ENCODE measurements at places on chromosomes 2 and 18.

DNA sequence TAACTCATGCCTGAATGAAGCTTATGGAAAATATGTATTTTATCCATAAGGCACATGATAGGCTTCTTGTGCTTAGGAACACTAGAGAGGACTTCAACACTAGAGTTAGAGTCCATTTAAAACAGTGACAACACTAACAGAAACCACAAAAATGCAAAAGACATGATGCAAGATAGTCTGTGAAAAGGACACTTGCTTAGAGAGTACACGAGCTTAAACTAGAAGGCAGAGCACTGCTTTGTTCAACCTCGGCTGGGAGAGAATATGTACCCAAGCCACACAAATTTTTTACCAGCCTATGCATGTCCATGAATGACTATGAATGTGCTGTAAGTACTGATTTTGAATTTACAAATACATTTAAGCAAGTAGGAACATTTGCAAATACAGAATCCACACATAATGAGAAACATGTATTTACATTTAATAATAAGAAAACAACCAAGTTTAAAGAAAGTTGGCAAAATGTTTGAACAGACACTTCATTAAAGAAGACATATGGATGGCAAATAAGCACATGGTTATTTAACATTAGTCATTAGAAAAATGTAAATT is 130.6 kb downstream of the SPOPL start:
- DNase-seq: no peak

GRCh38 chr2:8168022-8168717 is 513.7 kb upstream of the ID2 start:
- DNase-seq: no peak

DNA sequence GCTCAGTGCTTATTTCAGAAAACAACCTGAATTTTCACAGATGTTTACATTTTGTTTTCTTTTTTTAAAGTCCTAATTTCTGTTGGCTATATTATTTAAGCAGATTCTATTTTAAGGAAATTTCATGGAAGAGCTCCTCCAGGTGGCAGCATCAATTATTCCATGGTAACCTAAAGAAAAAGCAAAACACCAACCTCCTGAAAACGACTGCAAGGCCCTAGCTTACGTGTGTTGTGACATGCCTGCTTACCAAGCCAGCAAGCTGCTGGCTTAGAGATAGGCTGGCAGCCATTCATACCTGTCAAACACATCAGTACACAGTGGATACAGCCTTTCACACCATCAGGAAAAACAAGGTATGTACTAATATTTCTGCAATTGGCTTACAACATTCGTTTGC is 64.9 kb downstream of the LPIN2 start:
- no peak for DNase-seq

- peak; percentile 42 for DNase-seq
Observed at GRCh38 chr2:133780099-133780996, 212.1 kb upstream of the NCKAP5 start.

DNA sequence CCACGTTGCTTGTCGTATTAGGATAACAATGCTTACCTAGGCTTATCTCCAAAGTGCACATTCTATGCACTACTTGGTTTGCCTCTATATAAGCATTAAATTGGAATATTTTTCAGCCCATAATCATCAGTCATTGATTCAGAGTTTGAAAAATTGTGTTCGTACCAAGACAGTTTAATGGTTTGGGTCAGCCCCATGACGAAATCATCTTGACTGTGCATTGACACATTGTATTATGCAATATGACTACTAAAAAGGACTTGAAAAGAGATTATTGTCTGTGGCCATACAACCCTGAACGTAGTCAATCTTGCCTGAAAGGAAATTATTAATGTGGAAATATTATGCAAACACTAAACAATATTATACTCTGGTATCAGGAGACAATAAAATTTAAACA is 141.3 kb downstream of the EML6 start:
- DNase-seq: no peak

GRCh38 chr2:136118819-136119716 is 1.1 kb upstream of the CXCR4 start:
- peak; percentile 75 for DNase-seq

GRCh38 chr2:217973008-217973787 is 29.6 kb downstream of the TNS1 start:
- DNase-seq: no peak

- DNase-seq: peak; percentile 92
Observed at GRCh38 chr2:2542966-2543611, 212.0 kb upstream of the MYT1L start.
